Endothelial cell of umbilical vein (primary cell): ENCODE measurements at places on chromosomes 16 and 17. TPM values are rescaled to one million over a fixed set of nuclear protein-coding genes. Genes with fewer than 3 reads are reported as not detected.
A peak's percentile ranks its signal among the peaks of the same experiment; 100 is the strongest.

GRCh38 chr16:1432388-1433262 is 1.7 kb downstream of the PERCC1 start:
- no peak for DNase-seq

- peak; percentile 8 for DNase-seq
Measured at GRCh38 chr16:64469906-64470702, 651.8 kb downstream of the CDH11 start.

DNA sequence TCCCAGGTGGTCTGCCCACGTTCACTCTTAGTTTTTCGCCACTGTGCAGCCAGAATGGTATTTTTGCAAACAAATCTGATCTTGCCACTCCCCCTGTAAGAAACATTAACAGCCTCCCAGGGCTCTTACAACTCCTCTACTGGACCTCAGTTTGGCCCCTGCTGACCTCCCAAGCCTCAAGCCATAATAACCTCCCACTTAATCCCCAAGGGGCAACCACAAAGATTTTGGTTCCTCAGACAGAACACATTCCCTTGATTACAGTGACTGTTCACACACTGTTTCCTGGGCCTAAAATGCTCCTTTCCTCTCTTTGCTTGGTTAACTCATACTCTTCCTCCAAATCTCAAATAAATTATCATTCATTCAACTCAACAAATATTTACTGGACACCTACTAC is 21.5 kb upstream of the CD300E start:
- no peak for DNase-seq

DNA sequence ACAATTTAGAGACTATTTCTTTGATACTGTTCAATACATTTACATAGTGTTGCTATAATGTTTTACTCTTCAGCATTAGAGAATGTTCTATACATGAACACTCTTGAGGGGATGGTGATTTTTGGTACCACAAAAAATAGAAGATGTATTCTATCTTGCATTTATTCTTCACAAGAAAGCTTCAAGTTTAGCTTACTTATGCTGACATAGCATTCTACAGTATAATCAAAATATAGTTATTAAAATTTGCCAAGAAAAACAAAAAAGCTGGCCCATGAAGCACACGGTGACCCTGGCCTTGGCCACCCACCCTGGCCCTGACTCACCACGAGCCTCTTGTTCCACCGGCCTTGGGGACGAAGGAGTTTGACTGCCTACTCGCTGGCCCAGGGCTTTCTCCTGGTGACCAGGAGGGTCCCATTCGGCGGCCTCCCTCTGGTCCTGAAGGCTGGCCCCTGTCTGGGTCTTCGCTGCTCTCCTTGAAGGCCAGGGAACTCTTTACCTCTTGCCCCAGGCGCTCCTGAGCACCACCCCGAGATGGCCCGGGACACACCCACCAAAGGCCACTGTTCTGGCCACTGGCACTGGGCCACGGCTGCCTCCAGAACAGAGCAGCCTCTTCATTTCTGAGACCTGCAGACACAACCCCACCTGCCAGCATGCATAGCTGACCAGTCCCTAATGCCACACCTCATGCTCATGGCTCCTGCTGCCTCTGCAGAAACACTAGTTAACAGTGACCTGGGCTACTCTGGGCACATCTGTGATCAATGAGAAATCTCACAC is 22.5 kb upstream of the ICAM2 start:
- DNase-seq, result peak; percentile 11

GRCh38 chr16:50185005-50185505 is 31.9 kb downstream of the TENT4B start:
- DNase-seq, result peak; percentile 60

DNA sequence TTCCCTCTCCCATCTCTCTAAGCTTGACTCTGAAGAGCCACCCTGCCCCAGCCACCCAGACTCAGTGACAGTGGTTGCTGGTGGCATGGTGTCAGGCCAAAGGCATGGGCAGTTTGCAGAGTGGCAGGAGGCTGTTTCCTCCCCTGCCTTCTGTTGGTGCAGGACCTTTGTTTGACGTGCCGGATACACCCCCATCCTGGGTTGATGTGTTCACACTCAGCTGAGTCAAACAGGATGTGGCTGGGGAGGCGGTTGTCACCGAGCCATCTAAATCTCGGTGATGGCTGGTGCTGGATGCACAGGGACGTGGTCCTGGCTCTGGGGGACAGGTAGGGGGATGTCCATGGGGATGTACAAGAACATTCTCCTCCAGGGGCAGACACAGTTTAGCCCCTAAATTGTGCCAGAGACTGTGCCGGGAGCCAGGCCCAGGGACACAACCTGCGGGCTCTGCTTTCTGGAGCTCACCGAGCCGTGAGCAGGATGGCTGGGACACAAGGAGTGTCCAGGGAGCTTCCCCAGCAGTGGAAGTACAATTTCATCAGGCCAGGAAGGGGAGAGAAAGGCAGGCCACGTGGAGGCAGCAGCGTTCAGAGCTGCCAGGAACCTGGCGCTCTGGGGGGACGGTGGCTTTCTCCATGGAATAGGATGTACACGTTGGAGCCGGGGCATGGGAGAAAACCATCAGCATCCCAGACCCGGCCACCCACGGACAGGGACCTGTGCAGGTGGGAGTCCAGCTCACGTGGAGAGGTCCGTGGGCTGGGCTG is 264.2 kb downstream of the SEC14L1 start:
- peak; percentile 82 for DNase-seq

GRCh38 chr16:16063683-16064082 is 114.3 kb downstream of the ABCC1 start:
- DNase-seq, result no peak

GRCh38 chr16:47480410-47480809 is 19.3 kb downstream of the PHKB start:
- DNase-seq, result no peak

- DNase-seq, result no peak
Measured at GRCh38 chr17:30005709-30006320, 64.4 kb downstream of the EFCAB5 start.

DNA sequence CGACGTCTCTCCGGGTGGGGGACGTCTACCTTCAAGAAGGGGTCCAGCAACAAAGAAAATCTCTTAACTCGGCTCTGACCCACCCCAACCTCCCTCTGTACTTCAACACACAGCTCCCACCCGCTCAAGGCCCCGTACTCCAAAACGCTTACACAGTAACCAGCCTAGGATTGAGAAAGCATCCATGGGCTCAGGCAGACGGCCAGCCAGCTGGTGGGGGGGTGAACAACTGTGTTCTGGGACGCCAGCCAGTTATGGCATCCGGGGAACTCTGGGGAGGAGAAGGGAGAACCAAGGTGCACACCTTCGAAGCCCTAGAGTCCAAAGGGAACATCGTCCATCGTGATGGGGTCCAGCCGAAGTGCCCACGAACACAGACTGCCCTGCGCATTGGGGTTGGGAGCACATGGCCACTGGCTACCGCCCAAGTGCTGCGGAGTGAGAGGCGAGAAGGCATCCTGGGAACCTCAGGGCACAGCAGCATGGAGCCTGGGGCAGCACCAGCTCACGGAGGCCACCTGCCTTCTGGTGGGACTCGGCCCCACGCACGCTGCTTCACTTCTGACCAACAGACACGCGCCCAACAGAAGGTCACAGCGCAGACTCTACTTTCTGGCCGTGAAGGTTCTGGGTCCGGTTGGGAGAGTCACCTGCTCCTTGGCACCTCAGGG is 14.3 kb downstream of the SLC16A3 start:
- no peak for DNase-seq

DNA sequence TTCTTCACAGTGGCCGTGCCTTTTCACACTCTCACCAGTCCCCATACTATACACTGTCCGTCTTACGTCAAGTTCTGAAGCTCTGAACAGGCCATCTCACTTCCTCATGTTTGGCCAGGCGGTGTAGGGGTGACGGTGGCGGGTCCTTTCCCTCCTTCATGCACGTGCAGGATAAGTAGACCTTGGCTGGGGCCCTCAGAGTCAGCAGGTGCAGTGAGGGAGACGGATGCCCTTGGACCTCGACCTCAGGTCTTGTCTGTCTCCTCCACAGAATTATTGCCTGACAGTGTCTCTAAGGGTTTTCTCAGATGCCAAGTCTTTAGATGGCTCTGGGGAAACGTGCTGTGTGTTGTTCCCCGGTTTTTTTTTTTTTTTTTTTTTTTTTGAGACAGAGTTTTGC is 37.6 kb downstream of the RAB11FIP3 start:
- DNase-seq, result no peak

DNA sequence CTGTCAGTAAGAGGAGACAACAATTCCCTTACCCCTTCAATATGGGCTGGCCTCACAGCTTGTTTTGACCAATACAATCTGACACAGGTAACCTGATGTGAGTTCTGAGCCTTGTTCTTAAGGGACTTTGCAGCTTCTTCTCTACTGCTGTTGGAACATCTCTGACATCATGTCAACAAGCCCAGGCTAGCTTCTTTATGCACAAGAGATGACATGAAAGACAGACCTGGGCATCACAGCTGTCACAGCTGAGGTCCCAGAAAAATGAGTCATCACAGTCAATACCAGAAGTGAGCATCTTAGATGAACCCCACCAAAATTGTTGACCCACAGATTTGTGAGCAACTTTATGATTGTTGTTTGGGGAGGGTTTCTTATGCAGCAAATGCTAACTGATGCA is 431.7 kb upstream of the PSMD7 start:
- no peak for DNase-seq

- DNase-seq, result no peak
Measured at GRCh38 chr16:80583466-80583865, 42.7 kb downstream of the DYNLRB2 start.

GRCh38 chr17:49498029-49498615 is 3.0 kb downstream of the NGFR start:
- DNase-seq, result no peak

DNA sequence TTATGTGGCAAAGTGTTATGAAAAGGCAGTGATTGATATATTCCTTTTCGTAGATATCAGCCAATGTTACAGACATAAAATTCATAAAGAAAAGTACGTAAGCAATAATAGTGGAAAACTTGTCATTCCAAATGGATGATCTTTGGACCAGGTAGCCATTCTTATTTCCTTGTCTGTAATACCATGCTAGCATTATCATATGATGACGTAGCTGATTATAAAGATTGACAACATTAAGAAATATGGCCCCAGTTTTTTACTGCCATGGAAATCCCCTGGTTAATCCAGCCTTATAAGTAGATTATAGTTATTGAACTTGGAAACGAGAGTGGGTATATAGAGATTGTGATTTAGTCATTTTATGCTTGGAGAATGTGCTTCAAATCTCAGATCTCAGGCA is 8.8 kb downstream of the TANC2 start:
- DNase-seq, result no peak

DNA sequence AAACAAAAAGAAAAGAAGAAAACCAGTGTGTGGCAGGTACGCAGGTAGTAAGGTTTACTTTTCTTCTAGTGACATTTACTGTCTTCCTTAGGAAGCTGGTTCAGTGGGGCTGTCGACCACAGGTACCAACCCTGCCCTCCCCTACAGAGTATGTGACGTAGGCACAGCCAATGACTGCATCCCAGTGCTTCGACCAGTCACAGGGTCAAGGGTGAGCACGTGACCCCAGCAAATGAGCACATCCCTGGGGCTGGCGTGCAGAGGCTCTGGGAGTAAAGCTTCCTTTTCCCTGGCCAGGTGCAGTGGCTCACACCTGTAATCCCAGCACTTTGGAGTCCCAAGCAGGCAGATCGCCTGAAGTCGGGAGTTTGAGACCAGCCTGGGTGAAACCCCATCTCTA is 38.9 kb upstream of the PLCG2 start:
- no peak for DNase-seq

Gene GID4
- 10.1 and 11.3 TPM in 2 replicates for total RNA-seq

Gene RNFT1
- total RNA-seq, result 16.2 and 16.6 TPM in 2 replicates

Gene YPEL2
- 59.5 and 66.8 TPM in 2 replicates for total RNA-seq
